CD4-positive, alpha-beta T cell treated with Interferon gamma for 1 hour (primary cell): ENCODE measurements at places on chromosomes 5 and 9.
A peak's percentile ranks its signal among the peaks of the same experiment; 100 is the strongest.

DNA sequence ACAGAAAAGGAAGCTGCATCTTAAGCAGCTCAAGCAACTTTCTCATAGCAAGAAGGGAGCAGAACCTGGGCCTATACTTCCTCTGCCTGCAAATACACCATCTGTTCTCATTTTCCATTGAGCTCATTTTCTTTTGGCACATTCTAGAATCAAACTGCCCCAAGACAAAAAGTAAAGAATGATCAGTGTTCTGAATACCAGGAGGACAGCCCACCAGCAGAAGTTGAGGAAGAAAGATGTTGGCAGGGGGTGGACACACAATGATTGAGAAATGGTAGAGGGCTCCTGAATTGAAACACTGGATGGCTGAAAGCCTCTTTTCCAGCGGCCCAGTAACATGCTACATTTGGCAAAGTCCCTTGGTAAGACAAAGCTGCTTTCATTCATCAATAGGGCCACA lies 171.8 kb downstream of the MED10 start:
- DNase-seq: no peak

DNA sequence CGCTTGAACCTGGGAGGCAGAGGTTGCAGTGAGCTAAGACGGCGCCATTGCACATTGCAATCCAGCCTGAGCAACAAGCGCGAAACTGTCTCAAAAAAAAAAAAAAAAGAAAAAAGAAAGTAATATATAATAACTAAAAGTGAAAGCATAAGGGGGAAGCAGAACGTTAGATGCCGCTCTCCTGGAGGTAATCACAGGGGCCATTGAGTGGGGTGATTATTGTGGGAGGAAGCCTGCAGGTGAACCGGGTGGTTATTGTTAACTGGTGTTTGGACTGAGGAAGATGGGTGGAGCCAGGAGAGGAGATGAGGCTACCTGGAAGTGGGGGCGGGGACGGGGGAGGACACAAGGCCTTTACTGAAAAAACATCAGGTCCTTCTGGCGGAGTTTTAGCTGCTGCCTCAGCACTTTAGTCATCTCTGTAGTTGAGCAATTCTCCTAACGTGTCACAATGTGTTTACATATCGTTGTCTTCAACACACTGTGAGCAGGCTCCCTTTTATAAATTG lies 5.3 kb upstream of the TJP2 start:
- peak; percentile 30 for DNase-seq

- DNase-seq: no peak
Measured at GRCh38 chr5:168647083-168647482, 67.9 kb upstream of the PANK3 start.

DNA sequence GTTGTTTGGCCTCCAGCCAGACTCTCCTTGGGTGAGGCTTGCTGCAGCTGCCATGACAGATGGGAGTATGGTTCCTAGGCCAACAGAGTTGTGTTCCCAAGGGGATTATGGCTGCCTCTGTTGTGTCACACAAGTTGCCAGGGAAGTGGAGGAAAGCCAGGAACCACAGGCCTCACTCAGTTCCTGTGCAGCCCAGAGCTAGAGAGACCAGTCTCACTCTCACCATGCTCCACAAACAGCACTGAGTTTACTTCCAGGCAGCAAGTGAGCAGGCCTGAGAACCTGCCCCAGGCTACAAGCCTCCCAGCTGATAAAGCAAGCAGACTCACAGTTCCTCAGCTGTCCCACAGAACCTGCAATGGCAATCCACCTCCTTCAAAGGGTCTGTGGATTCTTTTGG lies 273.6 kb upstream of the TAS2R1 start:
- no peak for DNase-seq

DNA sequence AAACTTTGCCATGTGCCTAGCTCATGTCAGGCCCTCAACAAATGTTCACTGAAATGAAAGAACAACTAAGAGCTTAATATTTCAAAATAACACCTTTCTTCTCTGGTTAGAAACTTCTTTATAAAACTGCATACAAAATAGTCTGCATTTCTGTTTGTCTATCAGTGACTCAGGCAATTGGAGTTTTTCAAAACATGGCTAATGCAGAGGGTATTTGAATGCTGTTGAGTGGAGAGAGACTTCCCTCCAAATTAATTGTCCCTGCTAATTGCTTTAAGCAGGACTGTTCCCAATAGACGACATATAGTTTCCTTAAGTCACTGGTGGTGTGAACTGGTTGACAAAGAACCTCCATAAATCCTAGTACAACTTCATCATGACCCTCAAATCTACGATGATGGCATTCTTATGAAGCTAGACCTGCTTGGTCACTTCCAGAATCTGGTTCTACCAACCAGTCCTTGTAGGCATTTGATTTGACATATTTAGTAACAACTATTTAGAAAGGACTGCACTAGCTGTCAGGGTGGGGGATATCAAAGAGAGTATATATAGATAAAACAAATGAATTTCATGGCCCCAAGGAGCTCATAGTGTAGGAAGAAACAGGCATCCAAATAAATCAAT lies 84.5 kb downstream of the PRLR start:
- no peak for DNase-seq

DNA sequence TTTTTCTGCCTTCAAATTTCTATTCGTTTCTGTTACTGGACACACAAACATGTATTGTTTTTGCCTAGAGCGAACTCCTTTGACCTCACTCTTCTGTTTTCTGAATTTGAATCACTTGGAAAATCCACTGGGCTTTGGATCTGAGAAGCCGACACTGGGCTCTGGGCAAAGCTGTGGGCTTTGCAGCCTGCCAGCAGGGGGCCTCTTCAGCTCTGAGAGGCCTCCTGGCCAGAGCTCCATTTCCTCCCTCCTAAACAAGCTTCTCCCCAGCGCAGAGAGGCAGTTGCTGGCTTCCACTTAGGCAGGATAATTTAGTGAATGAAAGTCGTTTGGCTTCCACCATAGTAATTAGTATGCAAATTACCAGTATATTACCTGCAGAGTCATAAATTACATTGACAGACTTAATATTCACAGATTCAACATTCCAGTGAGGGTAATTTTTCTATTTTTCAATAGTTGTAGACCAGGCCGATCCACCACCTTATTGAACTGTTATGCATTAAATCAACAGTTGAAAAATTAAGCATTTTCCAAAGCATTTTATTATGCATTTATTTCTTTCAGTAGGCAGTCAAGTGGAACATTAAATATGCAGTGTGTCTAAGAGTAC lies 104.0 kb upstream of the ZNF366 start:
- peak; percentile 23 for DNase-seq

GRCh38 chr5:113115061-113115460 lies 138.5 kb downstream of the DCP2 start:
- DNase-seq: no peak

DNA sequence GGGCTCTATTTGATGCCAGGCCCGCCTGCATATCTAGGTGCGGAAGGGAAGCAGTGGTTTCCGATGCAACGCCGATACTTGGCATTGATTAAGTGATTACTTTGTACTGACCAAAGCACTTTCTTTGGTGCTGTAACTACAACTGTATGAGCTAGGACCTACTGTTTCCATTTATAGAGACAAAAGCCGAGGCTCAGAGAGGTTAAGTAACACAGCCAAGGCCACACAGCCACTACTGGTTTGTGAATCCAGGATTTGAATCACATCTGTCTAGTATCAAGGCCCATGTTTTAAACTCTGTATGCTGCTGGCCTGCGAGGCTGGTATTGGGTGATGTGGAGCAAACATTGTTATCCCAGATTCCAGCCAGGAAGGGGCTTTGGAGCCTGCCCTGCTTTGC lies 41.4 kb downstream of the MVB12B start:
- DNase-seq: no peak

- DNase-seq: no peak
Measured at GRCh38 chr9:75935591-75935990, 45.1 kb downstream of the PCSK5 start.

DNA sequence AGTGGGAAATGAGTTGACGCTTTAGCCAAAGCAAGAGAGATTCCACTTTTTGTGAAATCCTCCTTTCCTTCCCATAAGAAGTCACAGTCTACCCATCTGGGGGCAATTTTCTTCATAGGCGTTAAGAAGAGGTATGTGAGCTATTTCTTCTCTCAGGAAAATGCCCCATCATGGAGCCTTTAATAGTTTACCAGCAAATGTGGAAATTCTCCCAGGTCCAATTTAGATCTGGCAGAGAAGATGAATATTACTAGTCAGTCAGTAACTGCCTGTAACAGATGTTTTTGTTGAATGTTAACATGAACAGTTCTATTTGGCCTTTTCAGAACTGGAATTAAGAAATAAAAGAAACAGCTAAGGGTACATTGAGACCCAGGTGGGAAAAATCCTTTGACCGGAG lies 156.4 kb upstream of the RFX3 start:
- no peak for DNase-seq

DNA sequence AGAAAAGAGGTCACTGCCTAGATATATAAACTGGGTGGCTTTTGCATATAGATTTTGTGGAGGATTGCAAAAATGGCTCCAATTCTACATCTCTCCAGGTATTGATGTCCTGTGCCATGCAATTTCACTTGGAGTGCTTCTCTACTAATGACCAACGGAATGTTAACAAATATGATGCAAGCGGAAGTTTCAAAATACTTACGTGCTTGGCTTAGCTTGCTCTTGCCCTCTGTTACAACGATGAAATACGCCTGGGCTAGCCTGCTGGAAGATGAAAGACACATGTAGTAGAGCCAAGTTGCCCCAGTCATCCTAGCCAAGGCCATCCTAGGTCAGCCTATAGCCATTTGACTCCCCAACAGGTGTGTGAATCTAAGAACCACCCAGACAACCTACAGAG lies 3.6 kb upstream of the POC5 start:
- DNase-seq: no peak

- DNase-seq: no peak
Measured at GRCh38 chr5:130923543-130924124, 241.4 kb downstream of the HINT1 start.

- no peak for DNase-seq
Measured at GRCh38 chr5:73615085-73615484, 10.9 kb upstream of the ARHGEF28 start.

DNA sequence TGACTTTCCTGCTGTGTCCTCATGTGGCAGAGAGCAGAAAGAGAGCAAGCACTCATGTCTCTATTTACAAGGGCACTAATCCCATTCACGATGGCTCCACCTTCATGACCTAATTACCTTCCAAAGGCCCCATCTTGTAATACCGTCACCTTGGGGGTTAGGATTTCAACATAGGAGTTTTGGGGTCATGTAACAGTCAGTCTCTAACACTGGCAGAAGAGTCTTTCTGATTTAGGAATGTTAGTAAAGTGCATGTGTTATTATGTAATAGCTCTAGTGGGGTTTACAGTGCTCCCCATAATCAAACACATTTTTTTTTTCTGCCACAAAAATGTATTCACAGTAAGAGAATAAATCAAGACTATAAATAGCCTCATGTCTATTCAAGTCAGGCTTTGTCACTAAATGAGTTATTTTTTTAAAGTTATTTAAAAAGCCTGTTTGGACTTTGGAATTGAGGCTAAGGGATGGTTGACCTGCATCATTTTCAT lies 19.1 kb downstream of the GALNT10 start:
- no peak for DNase-seq

DNA sequence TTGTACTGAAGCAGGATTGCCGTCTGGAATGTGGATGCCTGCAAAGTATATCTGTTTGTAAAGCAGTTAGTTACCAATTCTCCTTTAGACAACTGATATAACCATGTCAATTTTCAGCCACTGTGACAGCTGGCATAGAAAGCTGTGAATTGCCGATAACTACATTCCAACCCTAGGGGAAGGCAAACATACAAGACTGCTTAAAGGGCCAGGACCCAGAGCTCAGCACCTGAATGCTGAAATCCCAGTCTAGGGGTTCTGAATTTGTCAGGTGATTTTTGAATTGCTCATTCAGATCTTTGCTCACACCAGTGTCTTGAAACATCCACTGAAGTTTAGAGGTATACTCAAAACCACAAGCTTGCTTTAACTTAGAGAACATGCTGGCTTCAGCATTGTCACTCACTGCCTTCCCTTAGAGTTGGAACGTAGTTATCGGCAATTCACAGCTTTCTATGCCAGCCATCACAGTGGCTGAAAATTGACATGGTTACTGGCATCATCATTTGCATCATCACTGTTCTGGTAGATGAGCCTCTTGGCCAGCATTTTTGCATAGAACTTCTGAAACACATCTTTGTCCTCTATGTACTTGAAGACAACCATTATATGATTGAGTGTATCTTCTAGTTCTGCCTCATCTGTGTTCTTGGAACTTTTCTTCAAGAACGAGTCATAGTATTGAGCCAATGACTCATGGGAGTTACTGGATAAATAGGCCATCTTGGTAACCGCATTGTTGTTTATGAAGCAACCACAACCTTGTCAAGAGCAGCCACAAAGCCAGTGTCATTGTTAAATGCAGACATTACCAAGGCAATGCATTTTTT lies 82.1 kb downstream of the CCDC192 start:
- no peak for DNase-seq

- no peak for DNase-seq
Measured at GRCh38 chr5:67133217-67133616, 63.4 kb downstream of the CD180 start.

GRCh38 chr5:5252106-5252505 lies 112.0 kb downstream of the ADAMTS16 start:
- no peak for DNase-seq

DNA sequence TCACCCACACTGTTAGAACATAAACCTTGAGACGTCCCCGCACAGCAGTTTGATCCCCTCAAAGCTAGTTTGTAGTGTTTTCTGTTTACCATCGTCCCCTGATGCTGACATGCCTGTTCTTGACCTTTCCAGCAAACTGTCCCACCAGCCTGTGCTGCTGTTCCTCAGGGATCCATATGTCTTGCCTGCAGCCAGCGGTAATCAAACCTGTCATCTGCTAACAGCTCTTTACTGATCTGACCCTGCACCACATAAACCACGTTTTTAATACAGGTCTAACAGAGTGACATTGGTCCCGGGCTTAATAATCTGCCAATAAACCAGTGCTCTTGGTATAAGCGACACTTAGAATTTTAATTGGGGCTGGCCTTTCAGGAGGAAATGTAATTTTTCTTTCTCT lies 34.7 kb downstream of the PPIC start:
- no peak for DNase-seq

GRCh38 chr9:20528253-20528652 lies 94.0 kb downstream of the MLLT3 start:
- DNase-seq: no peak
